ENCODE measurements at places on chromosomes 4 and X. TPM values are rescaled to one million over a fixed set of nuclear protein-coding genes. Genes with fewer than 3 reads are reported as not detected.

DNA sequence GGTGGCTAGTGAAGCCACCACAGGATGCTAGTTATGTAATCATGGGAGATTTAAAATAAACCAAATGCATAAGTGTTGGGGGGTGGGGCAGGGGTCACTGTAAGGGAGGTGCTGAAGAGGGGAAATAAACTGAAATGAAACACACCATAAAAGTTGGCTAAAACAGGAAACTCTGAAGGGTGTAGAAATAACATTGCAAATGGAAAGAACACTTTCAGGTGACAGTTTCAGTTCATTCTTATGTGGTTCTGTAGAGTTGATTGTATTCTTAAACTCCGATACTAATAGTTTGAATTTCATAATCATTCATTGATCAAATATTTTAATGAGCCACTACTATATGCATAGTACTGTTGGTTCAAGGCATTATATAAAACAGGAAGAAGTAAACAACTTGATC, 80.1 kb downstream of the HDAC8 start:
- no peak for DNase-seq

The CPE gene
- 17.1 TPM for total RNA-seq

The KLHL4 gene
- 1.4 TPM for total RNA-seq

The WDFY3 gene
- 3.8 TPM for total RNA-seq

DNA sequence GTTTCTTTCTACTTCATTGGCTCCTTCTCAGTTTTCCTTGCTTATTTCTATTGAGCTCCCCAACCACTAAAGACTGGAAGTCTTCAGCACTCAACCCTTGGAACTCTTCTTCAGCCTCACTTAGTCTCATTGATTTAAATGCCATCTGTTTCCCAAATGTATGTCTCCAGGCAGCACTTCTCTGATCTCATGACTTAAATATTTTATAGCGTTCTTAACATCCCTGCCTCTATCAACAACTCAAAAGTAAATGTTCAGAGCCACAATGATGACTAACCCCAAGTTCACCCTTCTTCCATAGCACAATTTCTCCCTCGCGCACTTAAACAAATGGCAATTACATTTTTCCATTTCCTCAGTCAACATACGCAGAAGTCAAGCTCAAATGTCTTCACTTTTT, 1393.3 kb downstream of the ARAP2 start:
- DNase-seq, result no peak

GRCh38 chr4:182885738-182886077, 31.5 kb downstream of the DCTD start:
- no peak for DNase-seq
